ENCODE measurements at places on chromosomes 5 and 9. TPM values are rescaled to one million over a fixed set of nuclear protein-coding genes. Genes with fewer than 3 reads are reported as not detected.

GRCh38 chr5:80192507-80193241 lies 63.2 kb downstream of the SERINC5 start:
- no peak for DNase-seq

GRCh38 chr9:137044502-137045177 lies 1.3 kb downstream of the NPDC1 start:
- no peak for DNase-seq

Gene PCDHB13
- polyA plus RNA-seq: 0.73 TPM

Gene LTC4S
- polyA plus RNA-seq: 0.40 TPM

GRCh38 chr9:8362250-8362649 lies 562.7 kb upstream of the DMAC1 start:
- DNase-seq: no peak

DNA sequence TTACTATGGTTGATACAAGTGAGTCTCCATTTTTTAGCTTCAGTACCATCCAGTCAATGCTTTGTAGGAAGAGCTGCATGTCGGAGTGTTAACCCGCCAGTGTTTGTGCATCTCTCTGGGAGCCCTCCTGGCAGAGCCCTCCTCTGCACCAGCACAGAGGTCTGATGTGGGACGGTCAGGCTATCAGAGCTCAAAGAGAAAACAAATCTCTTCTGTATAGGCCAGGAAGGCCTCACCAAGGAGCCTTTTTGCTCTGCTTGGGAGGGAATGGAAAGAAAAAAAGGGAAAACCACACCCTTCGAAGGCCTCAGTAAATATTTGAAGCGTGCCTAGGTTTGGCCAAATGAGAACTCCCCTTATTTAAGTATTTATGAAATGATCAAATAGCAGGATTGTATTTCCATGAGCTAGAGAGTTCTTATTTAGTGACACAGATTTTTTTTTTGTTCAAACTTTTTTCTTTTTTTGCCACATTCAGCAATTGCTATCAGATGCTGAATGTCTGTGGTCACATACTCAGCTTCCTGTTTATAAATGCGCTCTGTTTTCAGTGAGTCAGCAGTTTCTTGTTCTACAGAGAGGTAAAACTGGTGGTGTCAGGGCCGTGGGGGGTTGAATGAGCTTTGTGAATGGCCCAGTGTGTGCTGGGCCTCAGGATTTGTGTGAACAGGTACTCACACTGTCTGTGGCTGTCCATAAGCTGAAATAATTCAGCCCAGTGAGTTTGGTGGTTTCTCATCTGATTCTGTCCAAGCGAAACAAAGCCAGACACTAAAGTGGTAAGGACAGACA lies 226.6 kb downstream of the SNX18 start:
- peak; percentile 96 for DNase-seq

GRCh38 chr9:82882138-82882537 lies 180.8 kb downstream of the RASEF start:
- DNase-seq: no peak

Gene MELK
- polyA plus RNA-seq: 19.2 TPM

- DNase-seq: no peak
These were observed 46.1 kb upstream of the NEURL1B start for GRCh38 chr5:172594867-172595466.

Gene SREK1IP1
- 3.7 TPM for polyA plus RNA-seq

Gene LCN12
- polyA plus RNA-seq: not detected

- DNase-seq: no peak
These were observed 734.1 kb upstream of the WWC1 start for GRCh38 chr5:167557359-167557758.

DNA sequence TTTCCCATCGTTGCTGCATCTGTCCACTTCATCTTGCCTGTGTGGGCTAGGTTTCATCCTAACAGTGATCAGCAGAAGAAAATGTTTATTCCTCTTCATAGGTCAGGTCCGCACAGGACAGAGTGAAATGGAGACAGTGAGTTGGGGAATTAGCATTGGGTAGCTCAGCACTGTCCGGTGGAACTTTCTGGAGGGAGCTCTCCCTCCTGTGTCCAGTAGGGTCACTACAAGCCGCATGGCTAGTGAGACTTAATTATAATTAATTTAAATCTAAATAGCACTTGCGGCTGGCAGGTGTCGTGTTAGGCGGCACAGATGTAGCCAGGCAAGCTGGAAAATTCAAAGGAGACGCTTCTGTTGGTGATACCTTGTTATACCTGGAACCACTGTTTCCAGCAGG lies 48.4 kb downstream of the CFAP77 start:
- no peak for DNase-seq

Gene CCL27
- not detected for polyA plus RNA-seq

- no peak for DNase-seq
These were observed 244.8 kb downstream of the ADGRV1 start for GRCh38 chr5:90803381-90803780.
